ENCODE measurements at places on chromosomes 4 and X. TPM values are rescaled to one million over a fixed set of nuclear protein-coding genes. Genes with fewer than 3 reads are reported as not detected.

GRCh38 chr4:129140521-129140920, 44.6 kb downstream of the C4orf33 start:
- no peaks in the 10 kb centered on the region for H3K27me3 ChIP-seq
- DNase-seq = no peak
- no peak overlapping the region for H3K27ac ChIP-seq
- peaks cover 4% of the 10 kb centered on the region for H3K4me1 ChIP-seq
- H3K4me3 ChIP-seq = no peak overlapping the region

- no peaks in the 10 kb centered on the region for H3K27me3 ChIP-seq
- H3K36me3 ChIP-seq = no peaks in the 10 kb centered on the region
Measured at GRCh38 chrX:37302569-37302968, 46.6 kb upstream of the PRRG1 start.

GRCh38 chr4:41545238-41545637, 7.3 kb downstream of the LIMCH1 start:
- no peak for DNase-seq
- no peak overlapping the region for H3K4me3 ChIP-seq
- no peaks in the 10 kb centered on the region for H3K27me3 ChIP-seq
- H3K36me3 ChIP-seq = no peaks in the 10 kb centered on the region
- H3K4me1 ChIP-seq = no peaks in the 10 kb centered on the region

DNA sequence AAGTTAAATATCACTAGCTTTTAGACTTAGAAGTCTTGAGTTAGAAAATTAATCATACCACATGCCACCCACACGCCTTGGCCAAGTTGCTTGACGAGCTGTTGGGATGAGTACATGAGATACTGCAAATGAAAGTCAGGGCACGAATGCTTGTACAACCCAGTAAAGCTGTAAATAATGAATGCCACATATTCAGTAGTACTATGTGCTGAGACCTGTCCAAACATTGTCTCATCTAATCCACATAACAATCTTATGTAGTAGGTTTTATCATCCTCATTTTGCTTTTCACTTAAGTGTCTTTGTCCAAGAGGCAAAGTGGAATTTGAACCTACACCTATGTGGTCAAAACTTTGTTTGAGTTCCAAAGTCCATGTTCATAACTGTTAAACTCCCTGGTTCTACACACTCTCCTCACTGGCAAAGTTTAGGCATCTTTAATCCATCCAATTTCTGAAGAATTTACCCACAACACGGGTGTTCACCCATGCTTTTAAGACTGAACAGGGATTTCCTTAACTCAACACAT, 74.1 kb downstream of the LDB2 start:
- H3K27me3 ChIP-seq = no peaks in the 10 kb centered on the region
- no peaks in the 10 kb centered on the region for H3K36me3 ChIP-seq
- no peak overlapping the region for H3K27ac ChIP-seq
- no peak for DNase-seq
- H3K4me1 ChIP-seq = no peaks in the 10 kb centered on the region

- no peaks in the 10 kb centered on the region for H3K36me3 ChIP-seq
- no peak overlapping the region for H3K4me3 ChIP-seq
- no peaks in the 10 kb centered on the region for H3K27me3 ChIP-seq
- DNase-seq = no peak
Measured at GRCh38 chr4:35125995-35126712, 1118.2 kb downstream of the ARAP2 start.

- H3K27ac ChIP-seq = no peak overlapping the region
- no peak overlapping the region for H3K4me3 ChIP-seq
- no peaks in the 10 kb centered on the region for H3K27me3 ChIP-seq
- H3K36me3 ChIP-seq = no peaks in the 10 kb centered on the region
- no peaks in the 10 kb centered on the region for H3K4me1 ChIP-seq
Measured at GRCh38 chr4:168880072-168880675, 129.9 kb downstream of the CBR4 start.

- no peaks in the 10 kb centered on the region for H3K27me3 ChIP-seq
- no peak overlapping the region for H3K4me3 ChIP-seq
- DNase-seq = no peak
- no peaks in the 10 kb centered on the region for H3K4me1 ChIP-seq
- no peak overlapping the region for H3K27ac ChIP-seq
Measured at GRCh38 chr4:124948976-124949597, 236.6 kb upstream of the ANKRD50 start.

- no peak overlapping the region for H3K27ac ChIP-seq
- no peak overlapping the region for H3K4me3 ChIP-seq
- no peaks in the 10 kb centered on the region for H3K36me3 ChIP-seq
- DNase-seq = no peak
Measured at GRCh38 chrX:14501327-14501726, 28.0 kb upstream of the GLRA2 start.

- no peak overlapping the region for H3K27ac ChIP-seq
- no peaks in the 10 kb centered on the region for H3K4me1 ChIP-seq
- H3K27me3 ChIP-seq = no peaks in the 10 kb centered on the region
- H3K36me3 ChIP-seq = no peaks in the 10 kb centered on the region
- no peak for DNase-seq
Measured at GRCh38 chr4:176443646-176444409, 124.1 kb downstream of the SPCS3 start.

DNA sequence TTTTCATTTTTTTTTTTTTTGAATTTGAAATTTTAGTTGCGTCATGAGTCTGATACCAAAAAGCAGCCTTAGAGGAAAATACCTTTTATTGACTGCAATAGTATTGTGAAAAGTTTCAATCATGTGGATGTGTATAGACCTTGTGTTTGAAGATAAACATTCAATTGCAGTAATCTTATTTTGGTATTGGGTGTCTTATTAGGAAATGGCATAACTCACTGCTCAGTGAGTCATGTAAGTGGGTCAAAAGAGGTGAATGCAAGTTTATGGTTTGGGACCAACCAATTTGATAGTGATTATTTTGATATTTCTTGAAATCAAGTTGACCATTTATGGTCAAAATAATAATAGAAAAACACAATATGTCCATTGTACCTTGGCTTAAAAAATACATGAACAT, 627.8 kb upstream of the SLIT2 start:
- no peak for DNase-seq
- H3K27ac ChIP-seq = no peak overlapping the region
- no peaks in the 10 kb centered on the region for H3K36me3 ChIP-seq
- H3K4me1 ChIP-seq = no peaks in the 10 kb centered on the region
- H3K4me3 ChIP-seq = no peak overlapping the region
- H3K27me3 ChIP-seq = no peaks in the 10 kb centered on the region

DNA sequence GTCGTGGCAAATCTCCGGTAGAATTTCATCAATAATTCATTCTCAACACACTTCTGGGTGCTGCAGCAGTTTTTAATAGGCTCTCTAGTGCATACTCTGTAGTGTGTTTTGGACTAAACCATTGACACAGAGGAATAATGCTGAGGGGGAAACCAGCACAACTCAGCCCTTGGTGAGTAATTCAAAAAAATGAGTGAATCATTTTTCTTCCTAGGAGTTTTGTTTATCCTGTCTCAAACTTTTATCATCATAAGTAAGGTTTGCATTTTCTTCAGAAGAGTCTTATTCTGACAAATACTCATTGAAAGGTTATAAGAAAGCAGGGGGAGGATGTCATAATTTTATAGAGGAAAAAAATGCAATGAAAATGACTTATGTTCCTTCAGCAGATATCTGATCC, 2542.7 kb downstream of the PCDH7 start:
- H3K4me1 ChIP-seq = no peaks in the 10 kb centered on the region
- H3K4me3 ChIP-seq = no peak overlapping the region
- no peaks in the 10 kb centered on the region for H3K27me3 ChIP-seq
- no peaks in the 10 kb centered on the region for H3K36me3 ChIP-seq

GRCh38 chr4:169188204-169188603, 82.6 kb downstream of the SH3RF1 start:
- H3K27me3 ChIP-seq = no peaks in the 10 kb centered on the region
- no peaks in the 10 kb centered on the region for H3K36me3 ChIP-seq
- H3K4me3 ChIP-seq = no peak overlapping the region
- DNase-seq = no peak
- H3K27ac ChIP-seq = no peak overlapping the region
- no peaks in the 10 kb centered on the region for H3K4me1 ChIP-seq

DNA sequence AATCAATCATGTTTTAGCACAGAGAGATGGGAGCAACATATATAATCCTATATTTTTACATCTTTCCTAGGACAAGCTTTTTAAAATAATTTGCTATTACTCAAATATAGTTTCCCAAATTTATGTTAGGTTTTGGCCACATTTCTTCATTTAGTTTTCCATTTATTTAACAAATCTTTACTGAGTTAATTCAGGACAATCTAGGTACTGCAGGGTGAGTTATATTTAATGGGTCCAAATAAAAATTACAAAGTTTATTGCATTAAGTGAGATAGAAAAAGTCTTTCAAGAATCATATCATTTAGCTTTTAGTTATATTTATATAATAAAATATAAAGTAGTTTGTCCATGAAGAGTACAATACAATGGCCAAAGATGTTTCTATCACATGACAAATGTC, 269.2 kb downstream of the EPHA5 start:
- H3K36me3 ChIP-seq = no peaks in the 10 kb centered on the region
- no peaks in the 10 kb centered on the region for H3K4me1 ChIP-seq
- no peak overlapping the region for H3K27ac ChIP-seq
- H3K27me3 ChIP-seq = no peaks in the 10 kb centered on the region
- DNase-seq = no peak
- no peak overlapping the region for H3K4me3 ChIP-seq

DNA sequence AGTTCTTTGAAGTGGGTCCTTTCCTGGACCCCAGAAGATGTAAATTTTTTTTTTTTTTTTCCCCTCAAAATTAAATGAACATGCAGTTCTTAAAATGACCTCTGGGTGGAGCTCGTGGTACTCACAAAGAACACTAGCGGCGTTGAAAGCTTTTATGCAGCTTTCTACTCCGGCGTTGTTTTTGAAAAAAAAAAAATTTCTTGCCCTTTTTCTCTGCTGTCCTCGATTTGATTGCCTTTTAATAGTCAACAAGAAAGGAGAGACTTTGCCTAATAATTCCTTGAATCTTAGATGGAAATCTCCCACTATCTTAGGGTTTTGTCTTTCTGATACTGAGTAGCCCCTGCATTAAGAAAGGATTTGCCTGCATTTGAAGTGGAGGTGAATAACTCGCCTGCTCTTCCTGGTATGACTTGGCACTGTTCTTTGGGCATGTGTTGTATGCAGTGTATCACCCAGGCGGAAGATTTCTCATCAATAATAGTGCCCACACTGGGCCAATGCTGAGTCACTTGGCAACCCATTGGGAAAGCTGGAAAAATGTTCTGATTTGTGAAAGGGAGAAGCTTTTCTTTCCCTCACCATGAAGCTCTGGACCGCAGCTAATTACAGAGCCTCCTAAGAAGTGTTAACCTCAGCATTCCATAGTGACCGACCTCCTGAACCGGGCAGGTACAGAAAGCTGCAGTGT, 104.0 kb downstream of the PHEX start:
- no peaks in the 10 kb centered on the region for H3K27me3 ChIP-seq
- H3K4me1 ChIP-seq = no peaks in the 10 kb centered on the region
- H3K4me3 ChIP-seq = no peak overlapping the region
- no peaks in the 10 kb centered on the region for H3K36me3 ChIP-seq

DNA sequence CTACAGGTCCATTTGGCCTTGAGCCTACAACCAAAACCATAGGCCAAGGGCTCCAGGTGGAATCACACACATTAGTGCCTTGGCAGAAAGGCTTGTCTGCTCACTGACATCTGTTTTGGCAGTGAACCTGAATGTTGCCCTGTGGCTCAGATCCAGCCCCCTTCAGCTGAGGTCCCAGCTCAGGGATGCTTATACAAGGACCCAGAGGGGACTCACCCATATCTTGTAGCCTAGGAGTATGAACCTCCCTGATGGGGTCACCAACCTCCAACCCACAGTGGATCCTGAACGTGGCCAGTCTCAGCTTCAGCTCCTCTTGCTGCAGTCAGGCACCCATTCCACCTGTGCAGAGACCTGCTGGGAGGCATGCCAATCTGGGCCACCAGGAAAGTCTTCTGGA, 50.8 kb upstream of the HMX1 start:
- no peaks in the 10 kb centered on the region for H3K27me3 ChIP-seq
- H3K4me3 ChIP-seq = no peak overlapping the region
- H3K4me1 ChIP-seq = no peaks in the 10 kb centered on the region
- DNase-seq = no peak

DNA sequence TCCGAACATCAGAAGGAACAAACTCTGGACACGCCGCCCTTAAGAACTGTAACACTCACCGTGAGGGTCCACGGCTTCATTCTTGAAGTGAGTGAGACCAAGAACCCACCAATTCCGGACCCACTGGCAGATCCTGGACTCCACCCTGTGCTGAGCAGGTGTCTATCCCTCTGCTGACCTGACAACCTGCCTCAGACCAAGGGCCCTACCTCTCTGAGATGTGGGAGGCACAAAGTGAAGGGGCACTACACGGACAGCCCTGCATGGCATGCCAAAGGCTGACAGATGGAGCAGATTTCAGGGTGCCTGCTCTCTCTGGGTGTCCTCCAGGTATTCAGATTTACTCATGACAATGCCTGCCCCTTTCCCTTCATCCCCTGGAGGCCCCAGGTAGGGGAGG, 14.0 kb upstream of the HSFX1 start:
- peaks cover 7% of the 10 kb centered on the region for H3K27me3 ChIP-seq
- no peaks in the 10 kb centered on the region for H3K36me3 ChIP-seq
- no peaks in the 10 kb centered on the region for H3K4me1 ChIP-seq
- DNase-seq = no peak
- no peak overlapping the region for H3K27ac ChIP-seq

DNA sequence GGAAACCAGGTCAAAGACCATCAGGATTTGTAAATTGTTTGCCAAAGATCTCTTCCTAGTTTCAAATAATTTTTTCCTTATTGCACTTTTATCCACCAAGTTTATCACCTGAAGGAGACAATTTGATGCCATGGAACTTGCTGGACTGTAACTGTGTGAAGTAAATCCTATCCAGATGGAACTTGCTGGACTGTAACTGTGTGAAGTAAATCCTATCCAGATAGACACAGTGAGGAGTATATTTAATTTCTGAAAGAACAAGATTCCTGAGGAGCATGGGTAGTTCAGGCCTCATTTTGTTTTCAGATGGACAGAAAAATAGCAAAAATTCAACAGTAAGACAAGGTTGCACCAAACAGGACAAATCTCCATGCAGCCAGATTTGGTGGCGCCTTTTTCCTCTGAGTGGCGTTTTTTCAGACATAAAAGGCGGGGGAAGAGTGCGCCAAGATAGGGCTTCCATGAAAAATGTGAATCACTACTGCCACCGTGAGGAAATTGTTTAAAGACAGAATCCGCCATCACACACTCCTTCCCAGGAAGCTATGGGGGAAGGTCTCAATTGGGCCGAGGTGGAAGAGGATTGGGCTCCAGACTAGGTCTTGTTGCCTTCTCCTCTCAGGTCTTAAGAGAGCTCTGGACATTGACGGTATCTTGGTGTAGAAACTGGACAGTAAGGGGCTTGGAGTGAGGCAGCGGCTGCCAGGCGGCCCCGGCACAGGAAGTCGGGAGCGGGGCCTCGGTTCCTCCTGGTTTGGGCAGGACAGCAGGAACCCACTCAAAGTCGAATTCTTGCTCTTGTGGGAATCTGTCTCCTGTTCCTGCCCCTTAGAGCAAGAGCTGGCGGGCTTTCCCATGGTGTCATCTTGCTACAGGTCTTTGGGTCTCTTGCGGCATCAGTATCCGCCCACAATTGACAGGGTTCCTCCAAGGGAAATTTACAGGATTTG, 234.7 kb downstream of the OR13H1 start:
- H3K36me3 ChIP-seq = peaks cover 64% of the 10 kb centered on the region
- H3K27ac ChIP-seq = no peak overlapping the region
- H3K27me3 ChIP-seq = no peaks in the 10 kb centered on the region
- no peak for DNase-seq
- H3K4me3 ChIP-seq = no peak overlapping the region
- H3K4me1 ChIP-seq = no peaks in the 10 kb centered on the region

The TAB3 gene
- total RNA-seq = 18.8 TPM

The NEXMIF gene
- not detected for total RNA-seq

The STAP1 gene
- 1.3 TPM for total RNA-seq

The RNF212 gene
- total RNA-seq = not detected

The USP17L27 gene
- not detected for total RNA-seq

The ARHGEF6 gene
- 10.4 TPM for total RNA-seq
